CD4-positive, alpha-beta memory T cell (primary cell): ENCODE measurements at places on chromosomes 4 and X. TPM values are rescaled to one million over a fixed set of nuclear protein-coding genes. Genes with fewer than 3 reads are reported as not detected.

DNA sequence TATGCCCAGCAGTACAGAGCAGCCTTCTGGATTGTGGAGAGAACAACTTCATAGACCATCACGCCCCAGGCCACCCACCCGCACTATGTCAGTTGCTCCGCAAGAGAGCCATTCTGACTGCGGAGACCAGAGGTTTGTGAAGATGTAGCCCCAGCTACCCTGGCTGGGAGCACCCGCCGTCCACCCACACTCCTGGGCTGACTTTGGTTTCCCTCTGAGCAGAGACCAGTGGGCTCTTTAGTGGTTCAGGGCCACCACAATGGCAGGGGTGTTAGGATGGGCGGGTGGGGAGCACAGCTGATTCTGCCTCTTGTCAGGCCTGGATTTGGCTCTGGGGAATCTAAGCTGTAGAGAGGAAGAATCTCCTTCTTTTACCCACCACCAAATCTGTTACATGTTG is 313.4 kb downstream of the LDB2 start:
- DNase-seq = no peak

GRCh38 chr4:16846540-16847117 is 51.8 kb downstream of the LDB2 start:
- DNase-seq = no peak

- DNase-seq = peak; percentile 4
These were observed 211.9 kb upstream of the UGT8 start for GRCh38 chr4:114386637-114387233.

DNA sequence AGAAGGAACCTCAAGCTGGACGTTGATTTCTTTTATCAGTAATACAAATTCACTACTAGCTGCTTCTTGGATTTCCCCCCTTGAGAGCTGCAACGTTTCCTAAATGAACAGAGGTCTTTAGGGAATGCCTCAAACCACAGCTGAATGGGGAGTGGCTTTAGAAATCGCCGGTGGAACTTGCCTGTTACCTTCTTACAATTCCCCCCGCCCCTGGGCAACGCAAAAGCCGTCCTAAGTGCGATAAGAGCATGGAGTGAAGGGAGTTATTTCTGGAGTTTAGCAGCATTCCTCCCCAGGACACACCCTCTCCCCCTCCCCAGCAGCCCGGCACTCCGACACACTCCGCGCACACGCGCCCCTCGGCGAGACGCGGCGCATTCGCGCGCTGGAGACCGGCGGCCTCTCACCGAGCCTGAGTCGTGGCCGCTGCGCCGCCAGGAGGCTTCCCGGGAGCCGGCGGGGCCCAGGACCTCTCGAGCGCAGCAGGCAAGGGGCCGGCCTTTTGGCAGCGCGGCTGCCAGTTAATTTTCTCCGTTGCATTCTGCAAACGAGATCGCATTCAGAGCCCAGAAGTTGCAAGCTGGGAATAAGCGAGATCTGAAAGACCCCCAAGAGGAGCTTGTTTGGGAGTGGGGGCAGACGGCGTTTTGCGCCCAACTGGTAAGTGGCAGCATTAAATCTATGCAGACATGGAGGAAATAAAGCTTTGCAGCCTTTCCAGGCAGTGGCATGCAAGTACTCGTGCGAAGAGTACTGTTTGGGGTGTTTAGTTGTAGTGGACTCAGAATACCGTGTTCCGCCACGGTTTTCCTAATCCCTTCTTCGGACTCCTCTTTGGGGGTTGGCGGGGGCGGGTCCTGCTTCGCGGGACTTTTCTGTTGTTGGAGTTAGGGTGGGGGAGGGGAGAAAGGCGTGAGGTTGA is 134.7 kb downstream of the PALLD start:
- DNase-seq = no peak

SCML2 gene
- total RNA-seq = 1.7 TPM
